ENCODE measurements at places on chromosomes 1 and 21.

- peak; percentile 71 for DNase-seq
Observed at GRCh38 chr1:234722904-234723720, 113.1 kb upstream of the IRF2BP2 start.

GRCh38 chr1:86972262-86972661 is 57.8 kb downstream of the HS2ST1 start:
- peak; percentile 45 for DNase-seq

GRCh38 chr1:101379950-101380349 is 143.1 kb downstream of the S1PR1 start:
- no peak for DNase-seq

GRCh38 chr1:63675420-63675931 is 82.3 kb downstream of the PGM1 start:
- DNase-seq, result no peak

GRCh38 chr1:167800251-167800650 is 78.5 kb downstream of the MPZL1 start:
- DNase-seq, result no peak
